Activated CD4-positive, alpha-beta memory T cell treated with anti-CD3 and anti-CD28 coated beads for 36 hours (primary cell): ENCODE measurements at places on chromosomes 16 and 17.

DNA sequence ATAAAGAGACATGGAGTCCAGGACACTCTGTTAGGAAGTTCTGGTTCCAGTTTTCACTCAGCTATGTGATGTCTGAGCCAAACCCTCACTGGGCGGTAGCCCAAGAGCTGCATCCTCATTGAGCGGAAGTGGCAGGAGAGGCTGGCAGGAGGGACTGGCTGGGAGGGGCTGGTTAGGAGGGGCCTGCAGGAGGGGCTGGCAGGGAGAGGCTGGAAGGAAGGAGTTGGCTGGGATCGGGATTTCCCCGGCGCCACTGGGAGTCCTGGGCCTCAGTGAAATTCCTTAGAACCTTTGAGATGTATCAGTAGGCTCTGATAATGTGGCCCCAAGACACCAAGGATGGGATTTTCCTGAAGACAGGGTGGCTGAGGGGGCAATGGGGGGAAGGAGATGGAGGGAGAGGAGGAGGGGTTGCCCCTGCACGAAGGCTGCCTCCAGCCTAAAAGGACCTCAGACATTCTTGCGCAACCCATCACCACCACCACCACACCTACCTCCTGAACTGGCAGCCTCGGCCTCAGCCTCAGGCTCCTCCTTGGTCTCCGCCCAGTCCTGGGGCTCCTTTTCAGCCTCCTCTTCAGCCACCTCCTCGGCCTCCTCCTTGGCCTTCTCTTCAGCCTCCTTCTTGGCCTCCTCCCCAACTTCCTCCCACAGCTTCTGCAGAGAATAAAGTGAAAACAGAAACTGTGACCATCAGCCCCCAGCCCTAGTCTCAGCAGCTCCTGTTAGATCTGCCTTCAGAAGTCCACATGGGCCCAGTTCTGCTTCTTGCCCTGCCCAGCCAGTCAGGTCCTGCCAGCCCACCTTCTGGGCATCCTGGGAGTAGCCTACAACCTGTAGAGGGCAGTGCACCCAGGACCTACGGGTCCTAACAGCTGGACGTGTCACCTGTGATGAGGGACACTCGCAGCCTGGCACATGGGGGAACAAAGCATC lies 31.7 kb downstream of the CNGB1 start:
- no peak for DNase-seq

GRCh38 chr16:74778646-74779045 lies 4.0 kb upstream of the FA2H start:
- no peak for DNase-seq

DNA sequence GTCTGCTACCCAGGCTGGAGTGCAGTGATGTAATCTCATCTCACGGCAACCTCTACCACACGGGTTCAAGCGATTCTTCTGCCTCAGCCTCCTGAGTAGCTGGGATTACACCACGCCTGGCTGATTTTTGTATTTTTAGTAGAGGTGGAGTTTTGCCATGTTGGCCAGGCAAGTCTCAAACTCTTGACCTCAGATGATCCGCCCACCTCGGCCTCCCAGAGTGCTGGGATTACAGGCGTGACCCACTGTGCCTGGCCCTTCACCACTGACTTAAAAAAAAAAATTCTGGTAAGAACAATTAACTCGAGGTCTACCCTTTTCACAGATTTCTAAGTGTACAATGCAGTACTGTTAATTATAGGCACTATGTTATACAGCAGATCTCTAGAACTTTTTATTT lies 279.4 kb downstream of the PARN start:
- DNase-seq: no peak

GRCh38 chr16:62883509-62883908 lies 847.3 kb upstream of the CDH8 start:
- no peak for DNase-seq

- DNase-seq: no peak
Measured at GRCh38 chr17:34979153-34979552, 1.2 kb upstream of the LIG3 start.

GRCh38 chr17:47840001-47840741 lies 902 bp downstream of the SCRN2 start:
- DNase-seq: no peak

DNA sequence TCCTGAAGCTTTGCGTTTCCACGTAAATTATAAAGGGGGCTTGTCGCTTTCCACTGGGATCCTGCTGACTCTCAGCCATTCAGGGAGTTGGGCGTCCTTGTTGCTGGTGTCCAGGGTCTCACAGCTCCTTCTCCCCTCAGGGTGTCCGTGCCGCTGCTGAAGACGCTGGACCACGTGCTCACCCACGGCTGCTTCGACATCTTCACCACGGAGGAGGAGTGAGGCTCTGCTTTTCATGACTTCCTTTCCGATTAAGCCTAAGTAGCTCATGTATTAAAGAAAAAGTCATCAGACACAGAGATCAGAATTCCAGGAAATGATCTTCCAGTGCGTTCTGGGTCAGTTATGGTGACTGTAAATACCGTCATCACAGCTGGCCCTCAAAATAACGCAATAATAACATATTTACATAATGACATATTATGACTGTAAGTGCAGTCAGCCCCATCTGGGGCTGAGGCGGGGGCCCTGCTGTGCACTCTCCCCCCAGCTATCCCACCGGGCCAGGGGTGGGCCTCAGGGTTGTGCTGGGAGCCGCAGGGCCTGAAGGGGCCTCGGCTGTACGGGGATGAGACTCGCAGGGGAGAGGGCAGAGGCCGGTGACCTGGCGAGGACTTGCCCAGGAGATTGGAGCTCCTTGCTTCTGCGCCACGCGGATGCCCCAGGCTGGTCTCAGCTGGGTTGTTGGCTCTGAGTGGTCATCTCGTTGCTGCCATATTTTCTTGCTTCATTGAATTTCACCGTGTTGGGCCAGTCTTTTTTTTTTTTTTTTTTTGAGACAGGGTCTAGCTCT lies 92.9 kb upstream of the ZNF750 start:
- DNase-seq: no peak
